Lower leg skin (tissue), 4 donors: ENCODE measurements at places on chromosomes 13 and 19. TPM values are rescaled to one million over a fixed set of nuclear protein-coding genes. Genes with fewer than 3 reads are reported as not detected.
A peak's percentile ranks its signal among the peaks of the same experiment; 100 is the strongest.

DNA sequence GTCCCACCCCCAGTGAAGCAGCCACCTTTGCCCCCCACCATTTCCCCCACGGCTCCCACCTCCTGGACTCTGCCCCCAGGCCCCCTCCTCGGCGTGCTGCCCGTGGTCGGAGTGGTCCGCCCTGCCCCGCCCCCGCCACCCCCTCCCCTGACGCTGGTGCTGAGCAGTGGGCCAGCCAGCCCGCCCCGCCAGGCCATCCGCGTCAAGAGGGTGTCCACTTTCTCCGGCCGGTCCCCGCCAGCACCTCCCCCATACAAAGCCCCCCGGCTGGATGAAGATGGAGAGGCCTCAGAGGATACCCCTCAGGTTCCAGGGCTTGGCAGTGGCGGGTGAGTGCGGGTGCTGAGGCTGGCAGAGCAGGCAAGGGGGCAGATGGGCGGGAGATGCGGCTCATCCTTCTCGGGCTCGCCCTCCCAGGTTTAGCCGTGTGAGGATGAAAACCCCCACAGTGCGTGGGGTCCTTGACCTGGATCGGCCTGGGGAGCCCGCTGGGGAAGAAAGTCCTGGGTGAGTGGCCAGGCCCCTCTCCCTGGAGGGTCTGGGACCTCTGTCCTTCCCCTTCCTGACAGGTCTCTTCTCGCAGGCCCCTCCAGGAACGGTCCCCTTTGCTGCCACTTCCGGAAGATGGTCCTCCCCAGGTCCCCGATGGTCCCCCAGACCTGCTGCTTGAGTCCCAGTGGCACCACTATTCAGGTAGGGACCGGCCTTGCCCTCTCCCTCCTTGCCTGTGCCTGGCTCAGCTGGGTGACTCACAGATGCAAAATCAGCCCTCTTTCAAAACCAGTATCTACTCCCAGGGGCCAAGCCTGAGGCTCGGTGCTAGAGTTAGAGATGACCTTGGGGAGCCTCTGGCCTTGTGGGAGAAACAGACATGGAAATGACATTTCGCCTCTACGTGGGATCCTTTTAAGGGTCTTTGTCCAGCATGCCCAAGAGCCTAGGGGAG is 8.8 kb downstream of the IGFLR1 start:
- no peak for DNase-seq

DNA sequence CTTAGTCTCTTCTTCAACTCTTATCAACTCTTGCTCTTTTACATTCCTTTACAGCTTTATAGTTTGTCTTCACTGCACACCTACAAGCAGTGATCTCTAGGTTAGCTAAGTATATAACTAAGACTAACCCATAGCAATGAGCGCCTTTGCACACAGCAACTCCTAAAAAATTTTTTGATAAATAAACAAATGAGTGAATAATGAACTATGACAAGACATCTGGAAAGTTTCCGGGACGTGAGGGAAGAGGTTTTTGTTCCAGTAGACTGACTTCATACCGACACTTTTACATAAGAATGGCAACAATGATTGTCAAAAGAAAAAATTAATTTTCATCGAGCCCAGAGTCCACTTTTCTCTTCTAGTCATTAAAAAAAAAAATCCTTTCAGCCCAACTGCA is 98.3 kb downstream of the ELF1 start:
- DNase-seq, result no peak

GRCh38 chr13:113622791-113623490 is 35.1 kb downstream of the ATP4B start:
- no peak for DNase-seq

GRCh38 chr13:63044589-63045313 is 1629.1 kb upstream of the PCDH20 start:
- no peak for DNase-seq

DNA sequence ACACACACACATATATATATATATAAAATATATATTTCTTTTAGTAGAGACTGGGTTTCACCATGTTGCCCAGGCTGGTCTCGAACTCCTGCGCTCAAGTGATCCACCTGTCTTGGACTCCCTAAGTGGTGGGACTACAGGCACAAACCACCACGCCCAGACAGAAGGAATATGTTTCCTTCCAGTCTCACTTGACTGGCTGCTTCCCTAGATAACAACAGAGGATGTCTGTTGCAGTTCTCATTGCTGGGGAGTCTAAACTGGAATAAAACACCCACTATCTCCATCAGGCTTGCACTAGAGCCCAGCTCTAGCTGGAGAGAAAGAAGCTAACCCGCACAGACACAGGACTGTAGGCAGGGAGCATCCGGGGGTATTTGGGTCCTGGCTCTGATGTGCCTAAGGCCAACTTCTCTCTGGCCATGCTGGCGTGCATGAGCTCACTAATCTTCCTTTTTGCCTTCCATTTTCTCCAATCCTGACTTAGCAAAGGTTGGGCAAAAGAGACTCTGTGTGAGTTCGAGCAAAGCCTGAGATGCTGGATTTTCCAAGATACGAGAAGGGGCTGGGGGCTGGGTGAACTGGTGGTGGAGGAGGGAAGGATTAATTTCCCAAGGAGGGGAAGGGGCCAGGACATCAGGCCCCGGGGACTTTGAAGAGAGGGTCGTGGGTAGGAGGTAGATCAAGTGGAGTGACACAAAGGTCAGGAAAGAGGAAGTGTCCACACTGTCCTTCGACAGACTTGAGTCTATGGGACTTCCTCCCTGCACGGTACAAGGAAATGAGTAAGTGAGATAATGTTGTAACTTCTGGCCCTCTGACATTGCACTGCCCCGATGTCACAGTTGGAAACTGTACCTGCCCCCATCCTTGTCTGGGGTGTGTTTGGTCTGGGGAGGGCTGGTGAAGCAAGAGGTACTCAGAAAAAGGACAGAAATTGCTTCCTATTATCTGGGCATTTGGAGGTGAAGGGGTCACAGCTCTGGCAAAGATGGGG is 22.5 kb upstream of the ALOX5AP start:
- DNase-seq, result peak; percentile 34

DNA sequence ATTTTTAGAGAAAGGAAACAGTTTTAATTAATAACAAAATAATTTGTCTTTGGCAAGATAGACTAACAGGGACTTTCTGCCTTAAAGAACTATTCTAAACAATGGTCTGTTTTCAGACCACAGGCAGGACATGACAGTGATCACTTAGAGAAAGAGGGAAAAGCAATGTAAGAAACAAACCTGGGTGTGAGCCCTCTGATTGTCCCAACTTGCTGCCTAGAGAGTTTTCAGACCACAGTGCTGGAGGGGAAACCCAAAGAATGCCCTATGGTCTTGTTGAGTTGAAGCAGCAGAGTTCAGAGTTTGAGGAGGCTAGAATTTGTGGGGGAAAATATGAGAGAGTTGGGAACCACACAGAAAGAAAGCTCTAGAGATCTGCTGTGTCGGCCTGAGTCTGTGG is 38.1 kb downstream of the DGKH start:
- DNase-seq, result no peak

DNA sequence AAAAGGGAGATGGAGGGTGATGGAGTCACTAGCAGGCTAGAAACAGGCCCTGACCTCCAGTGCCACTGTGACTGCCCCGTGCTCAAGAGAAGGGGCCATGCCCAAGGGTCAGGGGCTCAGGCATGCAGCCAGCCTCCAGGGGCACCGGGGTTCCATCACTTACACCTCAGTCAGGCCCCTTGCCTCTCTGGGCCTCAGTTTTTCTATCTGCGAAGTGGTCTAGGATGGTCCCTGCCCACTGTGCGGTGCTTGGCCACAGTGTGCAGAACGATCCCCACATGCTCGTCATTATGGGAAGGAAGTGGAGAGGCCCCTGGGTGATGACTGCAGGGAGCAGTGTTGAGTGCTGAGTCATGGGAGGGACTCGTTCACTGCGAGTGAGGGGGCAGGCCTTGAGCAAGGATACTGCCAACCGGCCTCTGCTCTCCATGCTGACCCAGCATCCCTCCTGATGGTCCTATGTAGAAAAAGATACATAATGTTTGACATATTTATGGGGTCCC is 23.1 kb downstream of the TMED1 start:
- peak; percentile 36 for DNase-seq

- DNase-seq, result no peak
These were observed 184.7 kb downstream of the OXGR1 start for GRCh38 chr13:96809366-96810096.

GRCh38 chr13:113646376-113646775 is 11.6 kb downstream of the ATP4B start:
- no peak for DNase-seq

- no peak for DNase-seq
These were observed 14.3 kb upstream of the DHRS12 start for GRCh38 chr13:51818276-51818675.

GRCh38 chr19:6707011-6707657 is 13.3 kb downstream of the C3 start:
- DNase-seq, result no peak

DNA sequence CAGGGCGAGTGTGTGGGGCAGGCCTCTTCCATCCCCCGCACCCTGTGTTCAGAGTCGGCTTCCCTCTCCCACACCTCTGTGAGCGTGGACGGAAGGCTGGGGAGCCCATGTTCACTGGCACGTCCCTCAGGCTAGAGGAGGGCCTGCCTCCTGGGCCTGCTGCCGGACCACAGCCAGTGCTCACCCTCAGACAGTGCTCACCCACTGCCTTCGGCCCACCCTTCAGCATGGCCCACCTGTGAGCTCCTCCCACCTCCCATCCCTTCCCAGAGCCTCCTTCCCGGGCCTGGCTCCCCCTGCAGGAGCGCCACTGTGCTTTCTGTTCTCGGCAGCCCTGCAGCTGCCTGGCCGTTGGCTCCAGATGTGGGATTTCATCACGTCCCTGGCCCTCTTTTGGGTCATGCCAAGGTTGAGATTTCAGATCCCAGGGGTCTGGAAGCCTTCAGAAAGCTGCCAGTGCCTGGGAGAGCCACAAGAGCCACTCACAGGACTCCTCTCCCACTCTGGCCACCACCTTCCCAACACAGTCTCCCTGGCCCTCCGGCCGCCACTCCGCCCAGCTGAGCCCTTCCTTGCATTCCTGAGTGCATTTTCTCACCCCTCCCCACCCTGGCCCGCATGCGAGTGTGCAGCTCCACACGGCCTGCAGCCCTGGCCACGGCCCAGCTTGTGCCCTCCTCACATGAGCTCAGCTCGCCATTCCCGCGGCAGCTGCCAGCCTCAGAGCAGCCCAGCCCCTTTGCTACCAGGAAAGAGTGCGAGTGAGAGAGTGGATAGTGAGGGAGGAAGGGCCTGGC is 25.3 kb downstream of the CAPN12 start:
- no peak for DNase-seq

GRCh38 chr13:78420814-78421213 is 182.5 kb downstream of the POU4F1 start:
- DNase-seq, result no peak

DNA sequence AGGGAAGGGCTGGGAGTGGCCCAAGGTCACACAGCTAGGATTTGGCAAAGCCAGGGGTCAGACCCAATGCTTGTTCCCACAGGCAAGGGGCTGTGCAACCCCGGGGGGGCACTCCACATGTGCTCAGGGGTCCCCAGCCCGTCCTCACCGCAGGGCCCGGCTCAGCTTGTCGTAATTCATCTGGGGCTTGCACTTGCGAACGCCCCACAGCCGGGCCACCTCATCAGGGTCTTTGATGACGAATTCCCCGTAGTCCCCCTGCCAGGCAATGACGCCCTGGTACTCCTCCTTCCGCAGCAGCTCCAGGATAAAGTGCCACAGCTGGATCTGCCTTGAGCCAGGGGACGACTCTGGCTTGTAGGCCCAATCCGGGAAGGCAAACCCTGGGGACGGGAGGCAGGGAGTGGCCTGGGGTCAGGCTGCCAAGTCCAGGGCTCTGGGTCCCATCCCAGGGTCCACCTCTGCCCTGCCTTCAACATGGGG is 4.7 kb downstream of the ERF start:
- peak; percentile 18 for DNase-seq

DNA sequence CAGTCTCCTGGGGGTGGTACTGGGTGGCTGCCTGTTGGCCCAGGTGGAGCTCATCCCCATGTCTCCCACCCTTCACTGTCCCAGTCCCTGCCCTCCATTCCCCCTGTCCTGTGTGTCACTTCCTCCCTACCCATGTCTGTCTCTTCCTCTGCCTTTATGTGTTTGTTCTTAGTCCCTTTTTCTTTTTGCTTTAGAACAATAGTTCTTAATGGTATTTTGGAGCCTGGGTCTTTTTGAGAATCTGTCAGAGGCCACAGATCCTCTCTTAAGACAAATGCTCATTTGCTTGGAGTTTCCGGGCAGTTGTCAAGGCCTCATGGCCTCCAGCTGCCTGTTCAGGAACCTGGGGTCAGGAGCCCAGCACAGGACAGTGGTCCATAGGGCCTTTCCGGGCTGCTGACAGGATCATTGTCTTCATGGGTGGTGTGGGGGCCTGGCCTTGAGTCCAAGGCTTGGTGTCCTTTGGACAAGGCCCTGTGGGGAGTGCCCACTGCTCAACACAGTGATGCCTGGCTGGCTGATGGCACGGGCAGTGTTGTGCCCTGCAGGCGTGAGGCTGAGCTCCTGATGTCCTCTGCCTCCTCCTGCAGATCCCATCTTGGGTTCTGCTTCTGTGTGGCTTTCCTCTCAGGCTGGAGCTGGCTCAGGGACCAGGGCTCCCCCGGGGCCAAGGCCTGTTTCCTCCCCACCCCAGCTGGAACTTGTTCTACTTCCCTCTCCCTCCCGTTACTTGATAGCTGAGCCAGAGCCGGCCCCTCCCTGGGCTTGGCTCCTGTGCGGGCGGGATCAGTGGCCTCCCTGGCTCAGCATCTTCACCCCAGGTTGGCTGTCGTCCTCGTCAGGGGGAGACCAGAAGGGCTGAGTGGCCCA is 3.5 kb downstream of the EGLN2 start:
- DNase-seq, result peak; percentile 91

GRCh38 chr13:112713517-112714253 is 23.8 kb downstream of the ATP11A start:
- DNase-seq, result no peak

GRCh38 chr13:40657951-40658350 is 8.5 kb downstream of the FOXO1 start:
- no peak for DNase-seq

DNA sequence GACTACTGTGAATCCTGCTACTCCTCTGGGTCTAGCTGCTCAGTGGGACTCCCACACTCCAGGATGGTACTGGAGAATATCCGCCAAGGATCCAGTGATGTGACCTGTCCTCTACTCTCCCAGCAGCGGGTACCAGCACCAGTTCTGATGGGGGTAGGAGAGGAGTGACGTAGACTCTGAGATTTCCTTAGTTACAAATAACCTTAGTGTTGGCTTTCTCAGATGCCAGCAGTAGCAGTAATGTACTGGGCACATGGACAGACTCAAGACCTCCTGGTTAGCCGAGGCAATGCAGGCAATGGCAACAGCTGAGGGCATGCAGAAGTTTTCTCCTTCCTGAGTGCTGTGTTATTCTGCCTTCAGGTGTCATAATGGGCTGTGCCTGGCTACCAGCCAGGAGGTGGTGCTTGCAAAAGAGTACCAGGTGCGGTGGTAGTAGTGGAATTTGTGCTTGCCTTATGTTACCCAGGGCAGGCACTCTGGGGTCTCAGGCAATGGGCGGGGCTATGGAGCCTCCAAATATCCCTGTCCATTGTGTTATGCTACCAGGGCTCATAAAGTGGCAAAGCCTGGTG is 105.3 kb upstream of the KLF5 start:
- DNase-seq, result no peak

GRCh38 chr13:39433651-39434050 is 169.3 kb downstream of the LHFPL6 start:
- DNase-seq, result no peak

Gene DOCK6
- total RNA-seq, result 63.4 TPM

Gene IGFL4
- total RNA-seq, result 0.80 TPM

Gene FCER2
- not detected for total RNA-seq

Gene ACP7
- 23.3 TPM for total RNA-seq

Gene GAS6
- 231 TPM for total RNA-seq

Gene KLK4
- 0.67 TPM for total RNA-seq
